ENCODE measurements at places on chromosomes 16 and 17. TPM values are rescaled to one million over a fixed set of nuclear protein-coding genes. Genes with fewer than 3 reads are reported as not detected.
A peak's percentile ranks its signal among the peaks of the same experiment; 100 is the strongest.

SLC5A2 gene
- total RNA-seq, result 0.12 TPM

TM4SF5 gene
- not detected for total RNA-seq

TRIM72 gene
- 0.04 TPM for total RNA-seq

GCSH gene
- total RNA-seq, result 22.7 TPM

TMEM98 gene
- 7.3 TPM for total RNA-seq

DNA sequence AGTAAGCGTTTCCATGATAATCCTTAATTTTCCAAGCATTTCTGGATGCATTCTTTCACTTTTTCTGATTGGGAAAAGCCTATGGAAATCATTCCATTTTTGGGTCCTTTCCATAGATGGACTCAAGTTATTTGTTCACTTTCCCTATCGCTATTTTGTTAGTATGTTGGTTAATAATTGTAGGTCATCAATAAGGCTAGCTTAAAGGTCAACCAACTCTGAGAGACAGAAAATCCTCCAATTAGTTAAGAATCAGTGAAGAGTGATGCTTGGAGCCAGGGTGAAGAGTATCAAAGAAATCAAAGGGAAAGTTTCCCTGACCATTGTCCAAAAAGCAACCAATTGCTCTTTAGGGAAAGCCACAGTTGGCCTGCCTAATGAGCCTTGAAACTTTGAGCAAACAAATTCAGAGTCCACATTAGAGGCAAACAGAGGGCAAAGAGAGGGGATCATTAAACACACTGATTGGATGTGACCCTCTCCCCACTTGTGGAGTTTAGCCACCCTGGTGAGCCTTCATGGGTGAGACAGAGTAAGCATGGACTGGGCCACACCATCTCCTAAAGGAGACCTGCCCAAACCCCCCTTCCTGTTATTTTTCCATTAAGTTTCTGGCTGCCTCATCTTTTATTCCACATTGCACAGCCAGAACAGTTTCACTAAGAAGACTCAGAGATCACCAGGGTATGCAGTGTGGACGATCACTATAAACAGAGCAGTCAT lies 133.4 kb upstream of the DYNLRB2 start:
- ATAC-seq, result no peak

- ATAC-seq, result no peak
These were observed at the start of gene CACNG3 for GRCh38 chr16:24255456-24256371. Gene CACNG3, plus strand, starts transcription at chr16:24256335. Its CDS starts 420 bp downstream, at chr16:24256755.

DNA sequence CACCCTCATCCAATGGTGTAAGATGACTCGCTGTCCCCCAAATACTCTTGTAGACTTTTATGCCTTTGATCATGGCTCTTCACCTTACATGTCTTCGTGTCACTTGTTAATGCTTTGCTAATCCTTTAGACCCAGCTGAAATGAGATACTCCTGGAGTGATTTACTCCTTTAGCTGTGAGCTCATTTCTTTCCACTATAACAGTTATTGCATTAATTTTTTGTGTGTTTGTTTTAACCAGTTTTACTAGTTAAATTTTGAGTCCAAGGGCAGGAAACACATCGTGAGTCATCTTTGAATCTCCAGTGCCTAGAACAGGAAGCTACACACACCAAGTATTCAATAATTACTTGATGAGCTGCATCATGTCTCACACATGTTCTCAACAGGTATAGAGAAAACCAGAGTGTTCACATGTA lies 6.5 kb upstream of the CTCF start:
- ATAC-seq, result peak; percentile 88

DNA sequence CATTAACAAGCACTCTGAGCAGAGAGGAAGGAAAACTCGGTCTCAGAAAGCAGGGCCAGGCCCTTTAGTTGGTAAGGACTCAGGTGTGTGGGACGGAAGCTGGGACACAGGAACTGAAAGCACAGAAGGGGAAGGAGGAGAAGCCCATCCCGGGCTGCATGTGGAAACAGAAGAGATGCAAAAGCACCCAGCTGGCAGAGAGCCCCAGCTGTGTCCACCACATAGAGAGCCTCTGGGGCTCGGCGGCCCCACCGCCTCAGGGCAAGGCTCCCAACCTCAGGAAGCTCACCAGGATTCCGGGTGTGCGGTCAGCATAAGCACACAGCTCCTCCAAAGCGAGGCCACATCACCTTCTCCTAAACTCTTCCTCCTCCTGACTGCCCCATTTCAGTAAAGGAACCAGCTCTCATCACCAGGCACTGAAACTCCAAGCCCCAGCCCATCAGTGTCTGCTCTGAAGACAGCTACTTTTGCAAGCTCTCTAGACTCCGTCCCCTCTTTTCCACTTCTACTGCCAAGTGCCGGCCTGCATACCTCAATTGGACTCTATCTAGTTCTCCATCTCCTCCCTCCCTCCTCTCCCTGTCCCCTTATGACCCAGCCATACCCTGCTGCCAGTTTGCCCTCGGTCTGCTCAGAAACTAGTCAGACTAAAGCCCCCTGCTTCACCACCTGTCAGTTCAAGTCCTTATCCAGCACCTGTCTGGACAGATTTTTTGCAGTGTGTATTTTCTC lies 6.0 kb downstream of the ST3GAL2 start:
- ATAC-seq, result no peak

DNA sequence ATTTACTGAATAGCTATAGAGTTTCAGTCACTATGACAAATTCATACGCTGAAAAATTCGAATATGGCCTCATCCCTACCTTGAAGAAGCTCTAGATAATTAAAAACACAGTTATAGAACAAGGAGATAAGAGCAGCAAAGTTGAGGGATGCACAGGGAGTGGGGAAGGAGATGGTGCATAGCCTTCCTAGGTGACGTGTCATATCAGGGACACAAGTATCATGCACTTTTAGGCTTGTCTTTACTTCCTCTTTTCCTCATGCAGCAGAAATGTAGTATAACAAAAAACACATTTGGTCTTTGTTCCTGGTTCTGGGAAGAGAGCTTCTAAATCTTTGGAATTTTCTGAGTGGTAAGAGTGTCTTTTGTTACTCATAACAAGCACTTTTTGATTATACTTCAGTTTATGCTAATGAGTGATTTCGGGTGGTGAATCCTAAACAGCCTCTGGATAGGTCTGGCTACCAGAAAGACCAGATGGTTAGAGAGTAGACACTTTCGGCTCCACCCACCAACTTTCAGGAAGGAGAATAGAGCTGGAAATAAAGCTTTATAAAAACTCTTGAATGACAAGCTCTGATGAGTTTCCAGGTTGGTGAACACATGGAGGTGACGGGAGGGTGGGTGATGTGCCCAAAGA lies 341.4 kb downstream of the UTP18 start:
- ATAC-seq, result no peak

- no peak for ATAC-seq
These were observed 2.5 kb upstream of the HS3ST6 start for GRCh38 chr16:1920727-1921171.

DNA sequence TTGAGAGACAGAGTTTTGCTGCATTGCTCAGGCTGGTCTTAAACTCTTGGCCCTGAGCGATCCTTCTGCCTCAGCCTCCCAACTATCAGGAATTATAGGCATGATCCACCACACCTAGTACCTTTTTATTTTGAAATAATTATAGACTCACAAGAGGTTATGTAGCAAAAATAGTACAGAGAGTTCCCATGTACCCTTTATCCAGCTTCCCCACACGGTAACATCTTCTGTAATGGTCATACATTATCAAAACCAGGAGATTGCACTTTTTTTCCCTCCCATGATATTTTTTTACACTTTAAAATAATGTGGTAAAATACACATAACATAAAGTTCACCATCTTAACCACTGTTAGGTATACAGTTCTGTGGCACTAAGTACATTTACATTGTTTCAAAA lies 28.8 kb upstream of the CACNG4 start:
- no peak for ATAC-seq

DNA sequence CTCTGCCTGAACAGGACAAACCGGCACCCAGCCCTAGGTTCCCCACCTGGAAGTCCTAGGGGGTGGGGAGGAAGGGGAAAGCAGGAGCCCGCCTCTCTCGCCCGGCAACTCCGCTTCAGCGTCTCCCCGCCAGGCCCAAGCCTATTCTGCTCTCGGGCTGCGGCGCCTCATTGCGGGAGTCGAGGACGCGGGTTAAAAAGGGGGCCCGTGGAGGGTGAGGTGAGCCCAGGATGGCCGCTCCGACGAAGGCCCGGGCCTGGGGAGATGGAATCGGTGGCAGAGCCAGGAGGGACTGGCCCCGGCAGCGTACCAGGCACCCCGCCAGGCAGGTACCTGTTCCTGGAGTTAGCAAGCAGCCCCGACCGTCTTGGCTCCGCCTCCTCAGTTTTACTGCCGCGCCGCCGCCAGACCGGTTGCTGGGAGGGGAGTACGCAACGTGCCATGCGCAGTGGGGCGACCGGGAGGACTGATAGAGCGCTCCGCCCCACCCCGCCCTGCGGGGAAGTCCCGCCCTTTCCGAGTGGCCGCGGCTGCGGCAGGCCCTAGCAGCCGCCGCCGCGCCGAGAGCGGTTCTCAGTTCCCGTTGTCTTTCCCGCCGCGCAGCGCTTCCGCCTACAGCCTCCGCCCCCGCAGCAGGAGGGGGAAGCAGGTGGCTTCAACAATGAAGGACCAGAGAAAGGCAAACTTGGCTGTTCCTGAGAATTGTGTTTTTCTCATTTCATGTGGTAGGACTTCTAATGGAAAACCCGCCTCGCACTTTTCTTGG lies at the start of gene STRADA:
TSS of gene STRADA (minus strand) at position 392 of the 766 bp plus-strand sequence. CDS start 13,430 bp downstream, outside the sequence.
- ATAC-seq, result peak; percentile 98

DNA sequence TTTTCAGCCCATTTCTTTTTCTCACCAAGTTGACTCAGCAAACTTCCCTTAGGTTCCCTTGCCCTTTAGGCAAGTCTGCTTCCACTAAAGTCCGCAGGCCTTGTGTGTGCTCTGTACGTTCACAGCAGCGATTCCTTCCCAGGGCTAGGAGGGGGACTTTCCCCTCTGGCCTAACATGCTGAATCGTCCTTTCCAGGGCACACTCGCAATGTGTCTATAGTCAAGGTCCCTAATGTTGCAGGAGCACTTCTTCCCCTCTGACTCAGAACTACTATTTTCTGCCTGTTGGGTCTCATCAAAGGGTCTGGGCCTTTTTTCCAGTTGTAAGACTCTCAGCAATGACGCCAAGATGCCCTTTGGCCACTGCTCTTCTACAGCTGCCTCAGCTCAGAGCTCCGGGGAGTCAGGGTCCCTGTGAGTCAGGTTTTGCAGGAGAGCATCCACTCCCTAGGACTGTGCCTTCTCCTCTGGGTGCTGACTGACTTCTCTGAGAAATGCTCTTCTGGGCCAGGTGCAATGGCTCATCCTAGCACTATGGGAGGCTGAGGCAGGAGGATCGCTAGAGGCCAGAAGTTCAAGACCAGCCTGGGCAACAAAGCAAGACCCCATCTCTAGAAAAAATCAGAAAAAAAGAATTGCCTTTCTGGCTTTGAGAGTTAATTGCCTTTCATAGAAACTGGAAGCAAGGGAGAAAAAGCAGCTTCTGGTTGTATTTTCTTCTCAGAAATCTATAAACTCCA lies 64.4 kb upstream of the TBX2 start:
- ATAC-seq, result peak; percentile 21

- ATAC-seq, result peak; percentile 51
These were observed 338.5 kb downstream of the PMP22 start for GRCh38 chr17:14926526-14927122.
